Lower leg skin (tissue), 4 donors: ENCODE measurements at places on chromosomes 6 and 20.
A peak's percentile ranks its signal among the peaks of the same experiment; 100 is the strongest.

- DNase-seq: no peak
Observed at GRCh38 chr6:23531666-23532065, 594.3 kb upstream of the NRSN1 start.

- DNase-seq: no peak
Observed at GRCh38 chr6:93047033-93047432, 372.3 kb downstream of the EPHA7 start.

DNA sequence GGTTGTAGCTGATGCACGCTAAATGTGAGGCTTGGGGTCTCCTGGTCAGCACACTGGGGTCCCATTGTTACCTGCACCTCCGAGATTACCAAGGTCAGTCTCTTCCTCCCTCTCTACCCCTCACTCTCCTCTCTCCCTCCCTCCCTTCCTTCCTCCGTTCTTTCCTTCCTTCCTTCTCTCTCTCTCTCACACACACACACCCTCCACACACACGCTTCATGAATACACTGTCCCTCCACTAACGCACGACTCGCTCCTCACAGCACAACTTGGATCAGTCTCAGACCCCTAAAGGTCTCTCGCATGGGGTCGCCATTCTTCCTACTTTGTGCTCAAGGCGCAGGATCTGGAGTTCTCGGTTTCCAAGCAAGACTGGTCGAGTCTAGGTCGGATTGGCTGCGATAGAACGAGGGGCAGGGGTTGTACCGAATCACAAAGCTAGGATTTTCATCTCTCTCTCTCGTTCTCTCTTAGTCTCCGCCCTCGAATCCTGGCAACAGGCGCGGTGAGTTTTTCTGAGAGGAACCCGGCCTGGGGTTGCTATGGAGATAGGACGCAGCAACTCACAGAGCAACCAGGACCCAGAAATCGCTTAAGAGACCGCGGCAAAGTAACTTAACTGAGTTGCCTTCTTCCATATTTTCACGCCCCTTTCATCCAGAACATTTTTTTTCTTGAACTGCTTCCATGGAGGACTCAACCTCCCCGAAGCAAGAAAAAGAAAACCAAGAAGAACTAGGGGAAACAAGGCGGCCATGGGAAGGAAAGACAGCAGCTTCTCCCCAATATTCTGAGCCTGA is at the start of gene RSPH4A:
TSS of gene RSPH4A (plus strand) at position 543 of the 800 bp plus-strand sequence. CDS start at position 688, 145 bp downstream.
- DNase-seq: peak; percentile 96

DNA sequence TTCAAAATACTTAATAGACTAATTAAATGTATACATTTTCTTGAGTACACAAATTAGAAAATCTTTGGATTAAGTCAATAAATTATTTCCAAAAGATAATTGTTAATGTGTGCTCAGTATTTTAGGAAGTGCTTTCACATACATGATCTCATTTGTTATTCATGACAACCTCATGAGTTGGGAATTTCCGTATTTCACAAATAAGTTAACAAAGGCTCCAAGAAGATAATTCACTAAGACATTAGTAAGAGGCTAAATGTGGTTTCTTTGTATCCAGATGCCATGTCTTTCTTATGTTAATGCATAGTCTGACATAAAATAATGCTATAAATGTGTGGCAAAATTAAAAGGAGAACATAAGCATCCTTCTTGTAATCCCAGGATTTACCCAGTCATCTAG is 79.5 kb upstream of the TCF21 start:
- DNase-seq: no peak

- DNase-seq: no peak
Observed at GRCh38 chr6:21732731-21733130, 139.2 kb downstream of the SOX4 start.

DNA sequence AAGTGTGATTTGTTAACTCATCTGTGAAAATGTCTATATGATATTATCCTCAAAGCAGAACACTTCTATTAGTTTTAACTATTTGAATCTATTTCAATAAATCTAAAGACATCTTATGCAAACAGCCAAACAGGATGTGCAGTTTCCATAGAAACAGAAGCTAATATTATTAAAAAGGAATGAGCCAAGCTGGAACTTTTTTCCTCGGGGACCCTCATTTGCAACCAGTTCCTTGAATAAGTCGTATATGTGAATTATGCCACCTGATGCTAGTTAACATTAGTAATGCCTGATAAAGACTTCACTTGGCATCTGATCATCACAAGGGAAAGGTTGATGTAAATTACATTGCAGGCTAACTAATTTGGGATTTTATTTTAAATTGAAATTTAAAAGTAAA is 216.9 kb upstream of the SMLR1 start:
- DNase-seq: no peak

DNA sequence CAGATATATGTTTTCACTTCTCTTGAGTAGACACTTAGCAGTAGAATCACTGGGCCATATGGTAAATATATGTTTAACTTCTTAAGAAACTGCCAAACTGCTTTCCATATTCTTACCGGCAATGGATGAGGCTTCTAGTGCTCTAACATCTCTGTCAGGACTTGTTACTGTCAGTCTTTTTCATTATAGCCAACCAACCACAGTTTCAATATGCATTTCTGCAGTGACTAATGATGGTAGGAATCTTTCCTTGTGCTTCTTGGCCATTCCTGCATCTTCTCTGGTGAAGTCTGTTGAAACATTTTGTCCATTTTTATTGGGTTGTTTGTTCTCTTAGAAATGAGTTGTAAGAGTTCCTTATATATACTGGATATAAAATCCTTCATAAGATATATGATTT is 66.0 kb upstream of the SYNDIG1 start:
- no peak for DNase-seq

DNA sequence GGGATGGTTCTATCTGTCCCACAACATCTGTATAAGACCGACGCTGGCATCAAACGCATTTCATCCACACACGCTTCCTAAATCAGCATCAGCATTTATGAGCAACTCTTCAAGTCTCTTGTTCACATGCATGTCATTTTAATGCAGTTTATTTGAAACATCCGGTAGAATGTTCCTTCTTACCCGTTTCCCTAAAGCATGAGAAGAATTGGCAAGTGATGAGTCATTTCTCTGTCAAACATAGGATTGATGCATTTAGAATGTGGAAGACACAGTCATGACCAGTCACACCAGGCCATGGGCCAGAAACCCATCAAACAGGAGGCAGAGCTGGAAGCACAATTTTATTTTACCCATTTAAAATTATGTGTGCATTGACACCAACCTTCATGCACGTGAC is 122.8 kb downstream of the UST start:
- DNase-seq: no peak

DNA sequence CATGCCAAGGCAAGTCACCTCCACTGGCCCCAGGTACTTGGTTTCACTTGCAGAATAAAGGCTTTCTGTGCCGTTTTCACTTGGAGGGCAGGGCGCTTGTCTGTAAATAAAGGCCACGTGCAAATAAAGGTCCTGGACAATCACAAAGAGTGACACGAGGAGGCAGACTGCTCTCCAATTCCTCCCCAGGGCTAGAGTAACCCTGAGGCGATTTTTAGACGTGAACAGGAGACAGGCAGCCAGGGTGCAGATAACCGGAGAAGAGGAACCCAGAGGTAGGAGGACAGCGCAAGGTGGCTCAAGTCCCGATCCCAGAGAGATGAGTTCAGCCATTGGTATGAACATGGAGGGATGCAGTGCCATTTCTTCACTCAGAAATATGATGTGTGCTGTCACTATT is 327.4 kb downstream of the KIF16B start:
- DNase-seq: no peak

- no peak for DNase-seq
Observed at GRCh38 chr6:104159045-104159618, 700.6 kb downstream of the HACE1 start.

- DNase-seq: no peak
Observed at GRCh38 chr6:154378518-154378917, 21.9 kb upstream of the IPCEF1 start.

GRCh38 chr20:46400253-46400652 is 6.2 kb downstream of the ELMO2 start:
- DNase-seq: peak; percentile 36

DNA sequence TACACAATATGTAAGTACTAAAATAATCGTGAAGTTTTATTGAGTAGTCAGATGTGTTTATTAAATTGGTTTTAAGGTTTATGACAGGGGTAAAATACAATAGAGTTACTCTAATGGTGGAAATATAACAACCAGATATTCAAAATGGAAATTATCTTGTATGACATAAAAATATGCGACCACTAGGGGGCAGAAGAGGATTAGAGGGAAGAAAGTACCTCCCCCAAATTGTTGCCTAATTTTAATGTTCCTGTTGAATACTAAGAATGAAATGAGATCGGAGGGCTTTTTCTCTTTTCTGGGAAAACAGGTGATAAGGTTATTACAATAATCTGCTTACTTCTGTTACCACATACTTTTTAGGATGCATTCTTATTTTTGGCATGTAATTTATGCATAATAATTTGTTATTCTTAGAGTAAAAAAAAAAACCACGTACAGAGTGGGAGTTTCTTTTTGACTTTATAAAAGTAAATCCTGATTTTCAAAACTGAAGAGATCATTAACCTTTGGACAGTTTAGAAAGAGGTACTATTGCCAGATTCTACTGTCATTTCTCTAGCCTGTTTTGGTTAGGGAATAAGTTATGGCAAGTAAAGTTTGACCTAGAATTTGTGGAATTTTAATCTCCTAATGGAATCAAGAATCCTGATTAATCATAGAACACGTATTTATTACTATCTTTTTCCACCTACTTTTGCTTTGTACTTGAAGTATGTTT is 159.2 kb downstream of the CD109 start:
- no peak for DNase-seq

GRCh38 chr6:107228754-107229153 is 113.4 kb upstream of the BEND3 start:
- no peak for DNase-seq

DNA sequence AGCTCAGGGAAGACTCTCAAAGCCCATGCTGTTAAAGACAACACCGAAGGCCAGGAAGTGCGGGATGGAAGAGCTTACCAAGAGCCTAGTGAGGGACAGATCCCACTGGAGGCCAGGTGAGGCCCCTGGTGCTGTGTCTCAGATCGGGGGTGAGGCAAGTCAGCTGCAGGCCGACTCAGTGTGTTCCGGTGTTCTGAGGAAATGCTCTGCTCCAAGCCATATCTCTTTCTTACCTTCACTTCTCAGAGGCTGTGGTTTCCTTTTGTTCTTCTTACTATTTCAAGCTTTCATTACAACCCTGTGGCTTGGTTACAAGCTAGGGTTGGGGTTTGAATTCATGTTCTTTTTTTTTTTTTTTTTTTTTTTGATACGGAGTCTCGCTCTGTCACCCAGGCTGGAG is 114.3 kb upstream of the ZFP64 start:
- DNase-seq: no peak

GRCh38 chr20:57157106-57157691 is 109.2 kb downstream of the BMP7 start:
- DNase-seq: no peak

GRCh38 chr6:166007349-166008263 is 160.0 kb downstream of the TBXT start:
- peak; percentile 92 for DNase-seq

GRCh38 chr6:22372922-22373321 is 76.1 kb upstream of the PRL start:
- DNase-seq: no peak

DNA sequence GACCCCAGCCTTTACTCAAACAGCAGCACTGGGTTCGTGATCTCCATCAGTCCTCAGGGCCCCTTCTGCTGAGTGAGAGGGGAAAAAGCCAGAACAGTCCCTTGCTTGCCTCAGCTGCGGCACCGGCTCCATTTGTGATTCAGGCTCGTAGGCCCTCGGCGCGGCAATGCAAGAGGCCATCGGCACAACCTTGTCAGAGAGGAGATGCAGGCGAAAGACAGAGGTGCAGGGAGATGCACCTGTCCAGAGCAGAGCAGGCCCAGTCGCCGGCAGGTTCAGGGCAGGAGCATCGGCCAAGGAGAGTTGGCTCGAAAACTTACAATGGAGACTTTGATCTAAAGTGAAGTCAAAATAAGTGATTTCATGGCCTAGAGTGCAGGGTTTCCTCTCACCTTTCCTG is 171.6 kb downstream of the SMOC2 start:
- no peak for DNase-seq

GRCh38 chr6:54810147-54810546 is 36.4 kb upstream of the FAM83B start:
- DNase-seq: no peak

GRCh38 chr6:170505306-170505705 is 47.8 kb downstream of the PSMB1 start:
- no peak for DNase-seq

GRCh38 chr20:4102381-4102780 is 87.0 kb upstream of the RNF24 start:
- DNase-seq: no peak

DNA sequence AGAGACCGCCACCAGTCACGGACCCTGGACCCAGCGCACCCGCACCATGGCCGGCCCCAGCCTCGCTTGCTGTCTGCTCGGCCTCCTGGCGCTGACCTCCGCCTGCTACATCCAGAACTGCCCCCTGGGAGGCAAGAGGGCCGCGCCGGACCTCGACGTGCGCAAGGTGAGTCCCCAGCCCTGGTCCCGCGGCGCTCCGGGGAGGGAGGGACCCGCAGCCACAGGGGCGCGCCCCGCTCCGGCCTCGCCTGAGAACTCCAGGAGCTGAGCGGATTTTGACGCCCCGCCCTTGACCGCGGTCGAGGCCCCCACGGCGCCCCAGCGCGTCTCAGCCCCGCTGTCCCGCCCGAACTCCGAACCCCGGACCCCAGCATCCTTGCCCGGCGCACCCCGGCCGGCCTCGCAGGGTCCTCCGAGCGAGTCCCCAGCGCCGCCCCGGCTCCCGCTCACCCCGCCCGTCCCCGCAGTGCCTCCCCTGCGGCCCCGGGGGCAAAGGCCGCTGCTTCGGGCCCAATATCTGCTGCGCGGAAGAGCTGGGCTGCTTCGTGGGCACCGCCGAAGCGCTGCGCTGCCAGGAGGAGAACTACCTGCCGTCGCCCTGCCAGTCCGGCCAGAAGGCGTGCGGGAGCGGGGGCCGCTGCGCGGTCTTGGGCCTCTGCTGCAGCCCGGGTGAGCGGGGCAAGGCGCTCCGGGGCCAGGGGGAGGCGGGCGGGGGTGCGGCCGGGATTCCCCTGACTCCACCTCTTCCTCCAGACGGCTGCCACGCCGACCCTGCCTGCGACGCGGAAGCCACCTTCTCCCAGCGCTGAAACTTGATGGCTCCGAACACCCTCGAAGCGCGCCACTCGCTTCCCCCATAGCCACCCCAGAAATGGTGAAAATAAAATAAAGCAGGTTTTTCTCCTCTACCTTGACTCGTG is at the start of gene OXT:
TSS of gene OXT (plus strand) at position 11 of the 920 bp plus-strand sequence. CDS start at position 47, 36 bp downstream.
- DNase-seq: peak; percentile 91

- DNase-seq: no peak
Observed at GRCh38 chr6:143517447-143517773, 5.9 kb upstream of the FUCA2 start.

GRCh38 chr6:128754658-128755256 is 128.2 kb upstream of the LAMA2 start:
- DNase-seq: no peak

GRCh38 chr6:131460614-131461000 is 112.4 kb upstream of the ARG1 start:
- no peak for DNase-seq
